Body of pancreas (tissue), 4 donors: ENCODE measurements at places on chromosomes 2 and 18. TPM values are rescaled to one million over a fixed set of nuclear protein-coding genes. Genes with fewer than 3 reads are reported as not detected.

CSRNP3 gene
- 5.9 TPM for total RNA-seq

PROKR1 gene
- not detected for total RNA-seq

DNA sequence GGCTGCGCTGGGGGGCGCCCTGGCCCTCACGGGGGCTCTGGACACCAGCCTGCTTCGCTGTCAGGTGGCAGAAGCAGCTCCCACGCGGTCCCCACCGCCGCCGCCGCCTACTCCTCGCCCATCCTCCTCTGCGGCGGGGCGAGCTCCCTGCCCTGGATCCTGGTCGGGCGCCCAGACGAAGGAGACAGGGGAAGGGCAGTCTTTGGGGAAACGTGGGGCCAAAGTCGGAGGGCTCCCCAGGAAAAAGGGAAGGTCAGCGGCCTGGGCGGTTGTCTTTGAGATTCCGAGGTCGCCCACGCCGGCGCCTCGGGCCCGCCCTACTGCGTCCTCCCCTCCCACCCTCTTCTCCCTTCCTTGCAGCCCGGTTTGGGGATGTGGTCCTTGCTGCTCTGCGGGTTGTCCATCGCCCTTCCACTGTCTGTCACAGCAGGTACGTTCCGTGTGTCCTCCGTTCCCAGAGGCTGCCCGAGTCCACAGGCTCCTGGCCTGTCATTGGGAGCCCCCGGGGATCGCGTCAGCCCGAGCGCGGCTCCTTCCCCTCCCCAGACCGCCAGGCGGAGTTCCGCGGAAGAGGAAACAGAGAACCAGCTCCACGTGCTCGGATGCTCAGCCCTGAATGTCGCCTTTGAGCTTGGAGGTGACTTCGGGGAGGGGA is 800 bp downstream of the IL1RL2 start:
- no peak overlapping the region for H3K4me3 ChIP-seq
- no peaks in the 10 kb centered on the region for H3K36me3 ChIP-seq
- H3K27me3 ChIP-seq = no peaks in the 10 kb centered on the region
- peak; percentile 35 for DNase-seq

- H3K36me3 ChIP-seq = no peaks in the 10 kb centered on the region
- no peaks in the 10 kb centered on the region for H3K27me3 ChIP-seq
- H3K27ac ChIP-seq = no peak overlapping the region
- H3K4me1 ChIP-seq = no peaks in the 10 kb centered on the region
These were observed 42.9 kb downstream of the SRBD1 start for GRCh38 chr2:45567974-45568789.

NT5DC4 gene
- total RNA-seq = not detected

DNA sequence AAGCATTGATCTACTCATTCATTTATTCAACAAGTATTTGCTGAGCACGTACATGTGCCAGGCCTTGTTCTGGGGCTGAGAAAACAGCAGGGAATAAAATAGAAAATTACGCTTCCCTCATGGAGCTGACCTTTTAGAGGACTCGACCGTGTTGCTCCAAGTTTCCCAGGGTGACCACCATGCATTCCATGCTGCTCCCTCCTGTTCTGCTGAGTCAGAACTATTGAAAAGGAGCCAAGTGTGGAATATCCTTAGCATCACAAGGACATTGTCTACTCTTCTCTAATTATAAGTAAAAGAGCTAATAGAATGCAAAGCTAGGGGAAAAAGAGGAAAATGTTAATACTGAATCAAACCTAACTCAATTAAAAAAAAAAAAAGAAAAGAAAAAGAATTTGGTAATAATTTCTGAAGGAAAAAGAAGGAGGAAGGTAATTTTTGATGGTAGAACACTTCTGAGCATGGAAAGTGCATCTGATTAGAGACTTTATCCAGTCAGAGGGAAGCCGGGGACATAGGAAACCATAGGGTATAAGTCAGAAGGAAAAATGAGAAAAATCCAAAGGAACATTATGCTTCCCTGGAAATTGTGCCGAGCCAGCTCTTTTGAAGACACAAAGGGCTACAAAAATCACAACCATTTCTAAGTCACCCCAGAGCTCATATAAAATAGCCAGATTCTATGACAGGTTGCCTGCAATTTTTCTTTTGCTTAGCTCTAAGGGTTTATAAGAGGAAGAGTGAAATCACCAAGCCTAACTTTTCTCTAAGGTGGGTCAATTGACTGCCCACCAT is 339.4 kb downstream of the RND3 start:
- no peaks in the 10 kb centered on the region for H3K36me3 ChIP-seq
- no peak for DNase-seq
- H3K27me3 ChIP-seq = no peaks in the 10 kb centered on the region
- no peak overlapping the region for H3K27ac ChIP-seq
- no peaks in the 10 kb centered on the region for H3K4me1 ChIP-seq
